ENCODE measurements at places on chromosomes 7 and 10.

DNA sequence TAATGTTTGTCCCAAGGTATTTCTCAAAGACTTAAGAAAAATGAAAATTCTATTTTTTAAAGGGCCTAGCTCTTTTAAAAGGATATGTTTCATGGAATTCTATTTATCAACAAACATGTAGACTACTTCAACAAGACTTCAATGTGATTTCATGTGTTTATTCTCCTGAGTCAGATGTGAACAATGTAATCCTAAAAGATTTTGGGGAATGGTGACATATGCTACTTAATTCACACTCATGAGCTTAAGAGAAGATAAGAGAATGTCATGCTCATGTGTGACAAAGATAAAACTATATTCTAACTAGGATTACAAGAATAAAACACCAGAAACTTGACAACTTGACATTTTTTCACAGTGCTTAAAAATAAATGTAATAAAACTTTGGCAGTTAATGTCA is 127.5 kb downstream of the TES start:
- no peak for DNase-seq

DNA sequence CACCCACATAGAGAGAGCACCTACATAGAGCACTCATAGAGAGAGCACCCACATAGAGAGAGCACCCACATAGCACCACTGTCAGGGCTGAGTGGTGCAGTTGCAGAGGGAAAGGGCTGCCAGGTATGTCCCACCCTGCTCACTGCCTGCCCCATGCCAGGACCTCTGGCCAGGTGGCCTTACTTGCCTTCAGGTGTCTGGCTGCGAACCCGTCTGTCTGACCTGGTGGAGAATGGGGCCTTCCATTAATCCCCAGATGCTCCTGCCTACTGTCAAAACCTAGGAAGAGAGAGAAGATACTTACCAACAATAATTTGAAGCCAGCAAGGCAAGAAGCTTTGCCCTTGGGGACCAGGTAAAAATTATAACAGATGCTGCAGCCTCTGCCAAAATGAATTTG is 51.1 kb downstream of the INSIG1 start:
- DNase-seq: no peak

DNA sequence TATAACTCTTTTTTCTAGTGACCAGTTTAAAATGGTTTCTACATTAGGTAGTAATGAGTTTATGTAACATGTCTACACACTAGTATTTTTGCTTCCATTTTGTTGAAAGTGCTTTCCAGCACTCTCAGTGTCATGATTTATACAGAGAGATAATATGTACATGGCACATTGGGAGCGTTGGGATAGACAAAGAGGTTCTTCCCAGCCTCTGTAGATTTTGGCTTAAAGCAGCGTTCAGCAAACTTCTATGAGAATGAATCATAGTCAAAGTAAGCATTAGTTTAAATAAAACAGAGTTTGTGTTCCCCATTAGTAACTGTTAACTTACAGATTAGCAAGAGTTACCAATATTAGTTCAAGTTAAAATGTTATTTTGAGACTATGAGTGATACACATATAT is 43.9 kb downstream of the SEPTIN14 start:
- no peak for DNase-seq

DNA sequence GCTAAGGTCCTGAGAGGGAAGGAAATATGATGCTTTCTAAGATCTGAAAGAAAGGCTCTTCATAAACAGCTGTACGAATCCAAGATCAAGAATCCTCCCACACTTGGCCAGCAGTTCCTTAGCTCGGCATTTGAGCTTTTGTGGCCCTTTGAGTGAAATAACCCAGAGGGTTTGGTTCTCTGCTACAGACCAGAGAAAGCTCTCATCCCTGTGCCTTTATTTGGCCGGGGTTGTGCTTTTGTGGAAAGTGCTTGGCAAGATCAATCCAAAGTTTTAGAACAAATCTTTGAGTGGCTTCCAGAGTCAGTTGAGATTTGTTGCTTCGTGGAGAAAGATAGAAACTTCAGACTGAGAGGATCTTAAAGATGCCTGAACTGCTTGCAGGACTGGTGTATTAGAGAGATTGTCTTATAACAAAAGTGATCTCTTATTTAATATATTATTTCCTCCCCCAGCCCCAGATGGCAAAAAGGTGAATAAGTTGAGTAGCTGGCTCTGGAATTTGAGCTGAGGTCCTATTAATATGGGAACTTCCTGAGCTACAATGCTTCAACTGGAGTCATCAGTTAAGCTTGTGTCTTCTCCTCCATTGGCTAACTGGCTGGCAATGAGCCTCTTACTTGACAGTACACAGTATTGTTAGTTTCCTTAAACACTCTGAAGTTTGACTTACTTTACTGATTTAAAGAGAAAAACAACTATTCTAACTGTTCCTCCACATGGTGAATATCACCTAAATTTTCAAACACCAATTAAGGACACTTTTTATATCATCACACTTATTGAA is 687.3 kb downstream of the MAGI2 start:
- DNase-seq: no peak

GRCh38 chr10:4354382-4354812 is 471.6 kb upstream of the AKR1E2 start:
- DNase-seq: no peak

GRCh38 chr10:129888784-129889616 is 75.1 kb downstream of the EBF3 start:
- DNase-seq: no peak

- no peak for DNase-seq
Observed at GRCh38 chr7:121307021-121307574, 21.7 kb upstream of the WNT16 start.

GRCh38 chr10:75094465-75094864 is 17.0 kb upstream of the SAMD8 start:
- DNase-seq: no peak

DNA sequence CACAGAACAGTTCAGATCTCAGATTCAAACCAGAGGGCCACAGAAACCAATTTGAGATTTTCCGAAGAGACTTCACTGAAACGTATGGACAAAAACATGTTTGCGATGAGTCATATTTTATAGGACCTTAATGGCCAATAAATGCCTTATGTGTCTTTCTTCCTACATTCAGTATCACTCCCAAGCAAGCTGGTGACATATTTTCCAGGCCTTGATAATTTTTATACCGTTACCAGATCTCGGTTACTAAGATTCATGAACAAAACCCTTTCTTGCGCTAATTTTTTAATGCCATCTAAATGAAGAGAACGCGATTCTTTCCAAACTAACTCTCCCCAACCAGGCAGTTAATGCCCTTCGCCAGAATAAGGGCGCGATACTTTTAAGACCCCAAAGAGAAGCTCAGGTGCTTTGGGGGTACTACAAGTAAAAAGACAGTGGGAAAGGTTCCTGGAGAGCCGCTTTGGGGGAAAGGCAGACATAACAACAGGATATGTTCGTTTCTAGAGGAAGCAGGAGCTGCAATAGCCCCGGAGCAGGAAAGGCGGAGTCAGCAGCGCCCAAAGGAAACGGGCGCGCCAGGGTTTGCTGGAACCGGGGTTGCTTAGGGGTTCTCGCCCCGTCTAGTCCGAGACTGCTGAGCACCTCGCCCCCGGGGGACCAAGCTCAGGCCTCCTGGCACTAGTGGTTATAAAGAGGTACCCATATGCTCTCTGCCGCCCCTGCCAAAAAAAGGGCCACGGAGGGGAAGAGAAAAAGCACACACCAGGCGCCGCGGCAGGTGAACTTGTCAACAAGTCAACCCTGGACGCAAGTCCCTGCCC is 884 bp downstream of the ICA1 start:
- peak; percentile 80 for DNase-seq

- DNase-seq: no peak
Observed at GRCh38 chr7:148799893-148800555, 84.1 kb downstream of the EZH2 start.

DNA sequence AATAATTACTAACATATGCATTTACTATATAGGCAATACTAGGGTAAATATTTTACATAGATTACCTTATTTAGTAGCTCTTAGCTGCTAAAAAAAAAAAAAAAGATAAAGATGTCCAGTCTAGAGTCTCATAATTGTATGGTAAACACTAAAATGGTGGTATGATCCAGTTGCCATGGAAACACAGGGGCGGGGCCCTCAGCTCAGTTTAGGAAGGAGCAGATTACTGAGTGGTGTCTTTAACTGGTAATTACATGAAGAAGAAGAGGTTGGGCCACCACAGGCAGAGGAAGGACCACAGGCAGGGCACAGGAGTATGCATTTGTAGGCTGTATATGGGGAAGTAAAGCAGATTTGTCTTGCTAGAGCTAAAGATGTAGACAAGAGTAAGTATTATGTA is 43.7 kb downstream of the ITGB8 start:
- no peak for DNase-seq

GRCh38 chr7:150897502-150898474 is 45.5 kb downstream of the AOC1 start:
- no peak for DNase-seq

DNA sequence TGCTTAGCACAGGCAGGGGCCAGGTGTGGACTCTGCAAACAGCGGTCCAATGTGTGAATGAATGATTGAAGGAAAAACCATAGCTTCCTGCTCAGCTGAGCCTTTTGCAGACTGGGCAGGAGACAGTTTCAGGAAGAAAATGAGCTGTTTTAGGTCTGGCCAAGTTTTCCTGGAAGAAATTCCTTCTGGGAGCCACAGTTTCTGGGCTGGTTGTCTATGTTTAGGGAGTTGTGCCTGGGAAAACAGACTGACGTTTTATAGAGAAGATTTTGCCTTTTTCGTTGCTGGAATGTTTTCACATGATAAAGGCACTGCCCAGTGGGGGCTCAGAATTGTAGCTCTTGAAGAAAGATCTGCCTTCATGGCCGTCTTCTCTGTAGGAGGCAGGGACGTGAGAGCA is 255.1 kb downstream of the CCSER2 start:
- no peak for DNase-seq

- DNase-seq: no peak
Observed at GRCh38 chr7:108348913-108349312, 107.3 kb downstream of the NRCAM start.

- no peak for DNase-seq
Observed at GRCh38 chr10:63788152-63788821, 267.1 kb downstream of the REEP3 start.

DNA sequence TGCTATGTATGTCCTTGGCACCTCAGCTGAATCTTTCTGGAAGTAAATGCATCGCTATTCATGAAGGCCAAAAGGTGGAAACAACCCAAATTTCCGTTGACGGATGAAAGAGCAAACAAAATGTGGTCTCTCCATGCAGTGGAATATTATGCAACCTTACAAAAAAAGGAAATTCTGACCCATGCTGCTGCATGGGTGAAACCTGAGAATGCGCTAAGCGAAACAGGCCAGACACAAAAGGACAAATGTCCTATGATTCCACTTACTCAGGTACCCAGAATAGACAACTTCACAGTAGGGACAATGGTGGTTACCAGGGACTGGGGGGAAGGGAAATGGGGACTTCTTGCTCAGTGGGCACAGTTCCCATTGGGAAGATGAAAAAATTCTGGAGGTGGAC is 158.8 kb downstream of the CAMK1D start:
- DNase-seq: no peak

- DNase-seq: peak; percentile 31
Observed at GRCh38 chr10:80458638-80459037, 4.5 kb downstream of the TSPAN14 start.

DNA sequence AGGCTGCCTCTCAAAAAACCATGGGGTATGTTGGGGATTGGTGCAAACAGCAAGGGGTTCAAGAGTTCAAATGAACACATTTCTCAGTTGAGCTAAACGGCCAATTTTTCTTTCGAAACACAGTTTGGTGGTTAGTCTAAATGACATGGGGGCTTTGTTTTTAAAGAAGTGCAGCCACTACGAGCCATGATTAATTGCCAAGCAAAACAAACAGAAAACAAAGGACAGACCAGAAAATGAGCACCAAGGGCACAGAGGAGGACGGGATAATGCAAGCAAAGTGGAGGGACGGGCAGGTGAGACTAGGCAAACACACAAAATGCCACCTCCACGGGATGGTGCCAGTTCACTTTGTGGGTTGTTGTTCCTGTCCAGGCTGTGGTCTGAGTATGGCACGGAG is 64.5 kb upstream of the PDLIM1 start:
- DNase-seq: no peak

DNA sequence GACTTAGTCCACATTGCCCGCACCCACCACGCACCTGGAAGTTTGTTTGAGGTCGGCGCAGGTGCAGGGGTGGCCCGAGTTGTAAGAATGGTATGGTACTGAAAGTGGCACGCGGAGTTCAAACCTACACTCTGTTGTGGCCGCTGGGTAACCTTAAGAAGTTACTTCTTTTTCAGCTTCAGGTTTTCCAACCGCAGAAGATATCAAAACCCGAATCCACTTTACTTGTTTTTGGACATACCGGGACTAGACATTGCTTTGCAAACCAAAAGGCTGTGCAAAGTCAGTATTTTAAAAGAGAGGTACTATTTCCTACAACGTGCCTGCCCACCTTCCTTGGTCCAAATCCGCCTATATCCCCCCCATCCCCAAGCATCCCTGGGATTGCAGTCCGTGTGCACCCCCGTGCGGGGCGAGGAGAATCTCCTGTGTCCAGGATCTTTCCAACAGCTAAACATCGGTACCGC is 1.0 kb downstream of the IGFBP3 start:
- DNase-seq: no peak

DNA sequence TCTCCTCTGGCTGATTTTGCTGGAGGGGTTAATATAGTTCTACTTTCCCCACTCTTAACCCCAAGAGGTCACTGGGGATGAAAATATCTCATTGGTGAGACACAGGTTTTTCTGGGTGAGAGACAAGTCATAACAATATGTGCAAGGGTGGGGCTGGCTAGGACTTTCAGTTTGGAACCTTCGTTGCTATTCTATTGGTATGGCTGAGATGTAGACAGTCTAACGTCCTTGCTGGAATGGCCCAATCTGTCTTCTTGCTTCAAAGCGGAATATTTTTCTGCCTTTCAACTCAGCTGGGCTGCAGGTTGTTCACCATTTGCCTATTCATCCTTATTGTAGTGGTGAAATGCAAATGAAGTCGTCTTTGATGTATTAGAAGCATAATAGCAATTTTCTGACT is 267.3 kb upstream of the MKI67 start:
- DNase-seq: no peak

DNA sequence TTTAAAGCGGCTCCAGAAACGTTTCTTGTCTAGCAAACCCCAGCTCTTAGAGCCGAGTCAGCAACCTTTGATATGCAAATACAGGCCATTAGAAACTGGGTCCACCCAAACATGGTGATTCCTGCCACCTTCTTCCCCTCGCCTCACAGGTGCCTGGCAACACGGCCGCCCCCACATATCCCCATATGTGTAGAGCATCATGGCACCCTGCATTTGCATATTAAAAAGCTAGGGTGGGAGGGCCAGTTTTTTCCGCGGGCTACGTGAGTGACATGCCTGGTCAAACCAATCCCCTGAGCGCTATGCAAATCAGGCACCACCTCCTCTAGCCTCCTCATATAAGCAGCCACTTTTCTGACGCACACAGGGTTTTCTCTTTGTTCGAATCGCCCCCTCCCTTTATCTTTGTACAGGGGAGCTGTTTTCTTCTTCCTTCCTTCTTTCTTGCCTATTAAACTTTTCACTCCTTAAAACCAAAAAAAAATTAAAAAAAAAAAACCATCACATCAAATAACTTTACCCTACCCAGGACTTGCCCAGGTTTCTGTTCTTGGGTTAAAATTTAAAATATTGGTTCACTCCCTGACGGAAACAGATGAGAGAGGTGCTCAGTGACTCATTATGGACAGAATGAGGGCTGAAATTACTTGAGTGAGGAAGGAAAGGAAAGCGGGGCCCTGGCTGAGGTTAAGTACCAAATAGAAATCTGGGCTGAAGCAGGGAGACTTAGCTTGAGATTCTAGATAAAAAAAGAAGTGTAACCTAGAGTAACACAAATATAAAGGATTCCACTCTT is 59.8 kb downstream of the COA1 start:
- no peak for DNase-seq

- no peak for DNase-seq
Observed at GRCh38 chr7:126177782-126178181, 1075.0 kb downstream of the GRM8 start.

Measured in aorta (tissue), 5 donors.